ENCODE measurements at places on chromosomes 5 and 9. TPM values are rescaled to one million over a fixed set of nuclear protein-coding genes. Genes with fewer than 3 reads are reported as not detected.

The MRPL50 gene
- total RNA-seq = 8.7 TPM

The OR1N2 gene
- not detected for total RNA-seq

- H3K27ac ChIP-seq = no peak overlapping the region
- no peak for DNase-seq
- no peaks in the 10 kb centered on the region for H3K4me1 ChIP-seq
- no peaks in the 10 kb centered on the region for H3K27me3 ChIP-seq
- no peaks in the 10 kb centered on the region for H3K36me3 ChIP-seq
These were observed 29.9 kb upstream of the NDFIP1 start for GRCh38 chr5:142078706-142079105.

- no peak overlapping the region for H3K4me3 ChIP-seq
- H3K4me1 ChIP-seq = no peaks in the 10 kb centered on the region
- no peaks in the 10 kb centered on the region for H3K27me3 ChIP-seq
- H3K36me3 ChIP-seq = no peaks in the 10 kb centered on the region
These were observed 100.4 kb downstream of the TRIM36 start for GRCh38 chr5:115069087-115069968.

The APBA1 gene
- total RNA-seq = 6.6 TPM

The PCDHA9 gene
- total RNA-seq = not detected

GRCh38 chr9:108142142-108142503 is 652.6 kb upstream of the KLF4 start:
- no peaks in the 10 kb centered on the region for H3K4me1 ChIP-seq
- no peaks in the 10 kb centered on the region for H3K27me3 ChIP-seq
- H3K36me3 ChIP-seq = no peaks in the 10 kb centered on the region
- H3K27ac ChIP-seq = peak overlapping the region; percentile 53

GRCh38 chr5:95084757-95085156 is 200.1 kb downstream of the MCTP1 start:
- H3K4me1 ChIP-seq = no peaks in the 10 kb centered on the region
- H3K27me3 ChIP-seq = no peaks in the 10 kb centered on the region
- H3K36me3 ChIP-seq = no peaks in the 10 kb centered on the region
- no peak overlapping the region for H3K4me3 ChIP-seq
- no peak for DNase-seq

DNA sequence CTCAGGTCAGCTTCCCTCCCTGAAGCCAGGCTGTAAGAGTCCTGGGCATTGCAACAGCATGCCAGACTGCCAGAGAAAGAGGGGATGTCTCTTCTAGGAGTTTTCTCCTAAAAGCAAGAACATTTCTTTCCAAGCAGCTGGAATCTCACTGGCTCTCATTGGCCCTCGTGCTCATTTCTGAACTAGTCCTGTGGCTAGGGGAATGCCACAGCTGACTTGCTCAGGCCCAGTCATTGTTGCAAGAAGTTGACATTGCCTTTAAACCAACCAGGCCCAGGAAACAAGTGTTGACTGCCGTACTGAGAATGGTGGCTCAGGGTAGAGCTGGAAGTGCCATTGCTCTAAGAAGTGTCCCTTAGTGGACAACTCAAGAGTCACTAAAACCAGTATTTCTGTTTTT is 15.0 kb upstream of the CEP120 start:
- no peak overlapping the region for H3K4me3 ChIP-seq
- peak overlapping the region; percentile 37 for H3K27ac ChIP-seq
- no peak for DNase-seq
- H3K27me3 ChIP-seq = no peaks in the 10 kb centered on the region
- H3K36me3 ChIP-seq = no peaks in the 10 kb centered on the region
- H3K4me1 ChIP-seq = no peaks in the 10 kb centered on the region

The DMGDH gene
- total RNA-seq = 100.0 TPM

The GARIN3 gene
- total RNA-seq = not detected

DNA sequence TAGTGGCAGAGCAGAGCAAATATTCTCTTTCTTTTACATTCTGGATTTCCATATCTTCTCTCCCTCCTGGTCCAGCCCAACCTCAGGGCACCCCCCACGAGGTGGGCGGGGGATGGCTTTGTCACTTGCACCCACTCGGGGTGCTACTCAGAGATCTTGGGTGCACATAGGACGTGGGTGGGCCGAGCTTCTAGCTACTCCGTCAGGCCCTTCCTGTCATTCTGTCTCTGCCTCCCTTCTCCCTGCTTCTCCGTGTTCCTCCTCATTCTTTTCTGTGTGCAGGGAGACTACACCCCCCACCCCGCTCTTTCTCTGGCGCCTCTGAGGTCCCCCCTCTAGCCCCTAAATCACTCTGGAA is 19.5 kb downstream of the PCDHGC5 start:
- H3K27ac ChIP-seq = peak overlapping the region; percentile 47
- no peaks in the 10 kb centered on the region for H3K27me3 ChIP-seq
- H3K4me3 ChIP-seq = no peak overlapping the region

The SLC36A3 gene
- not detected for total RNA-seq

The RETREG1 gene
- total RNA-seq = 17.2 TPM

The MLANA gene
- not detected for total RNA-seq

GRCh38 chr5:81187885-81188284 is 45.2 kb upstream of the CKMT2 start:
- H3K4me1 ChIP-seq = no peaks in the 10 kb centered on the region
- H3K27me3 ChIP-seq = no peaks in the 10 kb centered on the region
- H3K4me3 ChIP-seq = no peak overlapping the region
- no peaks in the 10 kb centered on the region for H3K36me3 ChIP-seq
- H3K27ac ChIP-seq = no peak overlapping the region

GRCh38 chr5:158534203-158534602 is 565.5 kb downstream of the EBF1 start:
- no peak for DNase-seq
- H3K27ac ChIP-seq = no peak overlapping the region
- no peak overlapping the region for H3K4me3 ChIP-seq
- H3K4me1 ChIP-seq = no peaks in the 10 kb centered on the region
- H3K36me3 ChIP-seq = no peaks in the 10 kb centered on the region
- no peaks in the 10 kb centered on the region for H3K27me3 ChIP-seq

The PCSK1 gene
- not detected for total RNA-seq

GRCh38 chr5:14272548-14273205 is 129.5 kb downstream of the TRIO start:
- no peaks in the 10 kb centered on the region for H3K27me3 ChIP-seq
- no peak overlapping the region for H3K4me3 ChIP-seq
- no peak for DNase-seq
- peaks cover 16% of the 10 kb centered on the region for H3K4me1 ChIP-seq

DNA sequence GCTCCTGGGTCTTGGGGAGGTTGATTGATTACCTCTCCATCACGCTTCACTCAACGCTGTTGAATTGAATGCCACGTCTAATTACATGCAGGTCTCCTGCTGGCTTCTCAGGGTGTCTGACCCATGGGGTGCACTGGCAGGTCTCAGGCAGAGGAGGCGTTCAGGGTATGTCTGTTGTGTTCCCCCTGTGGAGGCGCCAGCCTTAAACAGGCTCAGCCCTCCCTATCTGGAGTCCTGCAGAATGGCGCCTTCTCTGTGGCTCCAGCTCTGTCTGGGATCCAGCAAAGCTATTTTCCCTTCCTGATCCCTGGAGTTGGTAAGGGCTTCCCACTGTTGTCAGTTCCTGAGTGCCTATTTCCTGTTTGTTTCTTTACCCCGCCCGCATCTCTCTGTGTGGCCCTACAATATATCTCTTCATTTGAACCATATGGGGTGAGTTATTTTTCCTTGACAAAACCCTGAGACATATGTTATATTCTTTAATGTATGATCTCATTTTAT is 150.0 kb downstream of the NTRK2 start:
- no peak for DNase-seq
- H3K36me3 ChIP-seq = no peaks in the 10 kb centered on the region
- no peaks in the 10 kb centered on the region for H3K4me1 ChIP-seq
- H3K4me3 ChIP-seq = no peak overlapping the region
- no peaks in the 10 kb centered on the region for H3K27me3 ChIP-seq
- H3K27ac ChIP-seq = no peak overlapping the region

- no peak for DNase-seq
- no peaks in the 10 kb centered on the region for H3K4me1 ChIP-seq
- H3K27ac ChIP-seq = no peak overlapping the region
- no peaks in the 10 kb centered on the region for H3K27me3 ChIP-seq
These were observed 285.8 kb upstream of the MEF2C start for GRCh38 chr5:89168766-89169165.

- H3K27me3 ChIP-seq = no peaks in the 10 kb centered on the region
- no peak for DNase-seq
- peaks cover 32% of the 10 kb centered on the region for H3K4me1 ChIP-seq
- no peak overlapping the region for H3K27ac ChIP-seq
These were observed 30.6 kb downstream of the KDM4C start for GRCh38 chr9:6788162-6789016.

The NOXA1 gene
- 7.3 TPM for total RNA-seq

The ARL14EPL gene
- not detected for total RNA-seq

The FOXD4L5 gene
- total RNA-seq = not detected
